ENCODE measurements at places on chromosomes 11 and 22. TPM values are rescaled to one million over a fixed set of nuclear protein-coding genes. Genes with fewer than 3 reads are reported as not detected.

Gene SGSM1
- total RNA-seq: 0.45 TPM

Gene OR51E2
- total RNA-seq: not detected

Gene SERPING1
- 1.7 TPM for total RNA-seq

Gene TEAD1
- 60.0 TPM for total RNA-seq

Gene RIMBP3C
- 0.27 TPM for total RNA-seq

Gene ANKK1
- total RNA-seq: 0.07 TPM

Gene ROBO4
- total RNA-seq: not detected

Gene FSHB
- total RNA-seq: not detected

Gene ARL2
- 195 TPM for total RNA-seq

Gene DEUP1
- not detected for total RNA-seq

Gene MS4A4E
- not detected for total RNA-seq

Gene OTUB1
- 106 TPM for total RNA-seq

Gene LARGE1
- 4.4 TPM for total RNA-seq

Gene KRTAP5-8
- not detected for total RNA-seq

Gene MTFP1
- 71.9 TPM for total RNA-seq

Gene CD3D
- total RNA-seq: not detected

Gene OR52A1
- total RNA-seq: not detected

Gene CCDC87
- 0.60 TPM for total RNA-seq

Gene SCGB1C1
- not detected for total RNA-seq

Gene GGT1
- 102 TPM for total RNA-seq

Gene PATE4
- not detected for total RNA-seq

Gene OR8K5
- not detected for total RNA-seq

Gene MFNG
- 2.0 TPM for total RNA-seq

Gene H19
- 6.6 TPM for total RNA-seq

Gene OSM
- not detected for total RNA-seq

Gene LRRN4CL
- total RNA-seq: 0.07 TPM
